ENCODE measurements at places on chromosomes 1 and 21. TPM values are rescaled to one million over a fixed set of nuclear protein-coding genes. Genes with fewer than 3 reads are reported as not detected.

The FAM177B gene
- not detected for total RNA-seq

The SELE gene
- not detected for total RNA-seq

The TOMM20 gene
- 105 TPM for total RNA-seq

The TRIM46 gene
- 2.4 TPM for total RNA-seq

The BCAN gene
- total RNA-seq, result 0.12 TPM

The SAMSN1 gene
- total RNA-seq, result not detected

The ZSCAN20 gene
- total RNA-seq, result 1.6 TPM

The NCAM2 gene
- total RNA-seq, result not detected

The OR2L3 gene
- not detected for total RNA-seq

The GOLT1A gene
- total RNA-seq, result 4.4 TPM

The FCGR1A gene
- not detected for total RNA-seq

The PKLR gene
- 0.04 TPM for total RNA-seq

The SPSB1 gene
- 37.4 TPM for total RNA-seq

The DMRTA2 gene
- 0.26 TPM for total RNA-seq

The OR10Z1 gene
- not detected for total RNA-seq

The GIPC2 gene
- 0.03 TPM for total RNA-seq

The GBP1 gene
- 0.14 TPM for total RNA-seq

The VSIG8 gene
- total RNA-seq, result not detected

The CD244 gene
- not detected for total RNA-seq

The TDRD5 gene
- not detected for total RNA-seq

Measured in A549 treated with Mapracorat at 1 μM for 4 hours (cell line).